Inflammatory macrophage (primary cell): ENCODE measurements at places on chromosomes 12 and 14.

DNA sequence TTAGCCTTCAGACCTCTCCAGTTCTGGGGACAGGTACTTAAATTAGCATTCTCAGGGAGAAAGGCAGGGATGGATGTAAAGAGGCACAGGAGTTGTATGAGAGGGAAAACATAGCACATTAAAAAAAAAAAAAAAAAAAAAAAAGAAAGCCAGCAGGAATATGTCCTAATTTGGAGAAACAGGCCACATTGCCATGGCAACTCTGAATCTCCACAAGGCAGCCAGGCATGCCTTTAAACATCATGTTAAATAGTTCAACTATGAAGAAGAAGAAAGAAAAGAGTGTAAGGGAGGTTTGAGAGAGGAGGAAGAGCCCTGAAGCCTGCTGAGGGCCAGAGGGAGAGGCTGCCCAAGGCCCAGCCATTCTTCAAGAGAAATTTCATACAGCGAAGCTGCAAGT lies 145.8 kb downstream of the GRIN2B start:
- DNase-seq, result no peak

GRCh38 chr14:55532645-55533344 lies 47.2 kb upstream of the KTN1 start:
- DNase-seq, result no peak

DNA sequence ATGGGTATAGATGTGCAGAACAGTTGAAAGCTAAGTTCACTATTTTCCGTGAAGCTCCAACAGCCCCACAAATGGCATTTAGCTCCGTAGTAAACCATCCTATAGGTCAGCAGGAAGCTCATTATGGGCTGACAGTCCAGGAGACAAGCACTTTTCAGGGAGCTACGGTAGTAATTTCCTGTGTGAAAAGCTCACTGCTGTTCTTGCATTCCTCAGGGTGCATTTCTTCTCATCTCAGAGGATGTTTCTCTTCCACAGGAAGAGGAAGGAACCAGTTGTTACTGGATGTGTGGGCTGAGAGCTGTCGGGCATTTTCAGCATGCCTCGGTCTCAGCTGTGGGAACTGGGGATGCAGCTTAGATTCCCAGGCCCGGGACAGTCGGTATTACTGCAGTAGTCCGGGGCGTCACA lies 72.8 kb downstream of the GALNT4 start:
- peak; percentile 75 for DNase-seq

DNA sequence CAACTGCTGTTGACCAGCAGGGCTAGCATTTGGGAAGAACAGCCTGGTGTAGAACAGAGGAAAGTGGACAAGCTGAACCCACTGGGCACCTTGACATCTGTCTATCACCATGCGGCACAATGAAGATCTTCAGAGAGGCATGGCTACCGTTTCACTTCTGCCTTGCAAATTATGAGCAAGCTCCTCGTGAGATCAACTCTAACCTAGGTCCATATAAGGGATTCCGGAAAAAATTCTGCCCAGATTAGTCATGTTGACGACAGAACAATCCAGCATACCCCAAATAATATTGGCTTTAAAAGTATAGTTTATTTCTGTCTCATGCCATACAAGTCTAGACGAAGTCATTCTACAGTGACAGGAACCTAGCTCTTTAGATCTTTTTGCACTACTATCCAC lies 91.6 kb upstream of the ATF7IP start:
- peak; percentile 73 for DNase-seq

- DNase-seq, result no peak
Observed at GRCh38 chr14:101774006-101774795, 12.7 kb downstream of the PPP2R5C start.

- no peak for DNase-seq
Observed at GRCh38 chr12:3684449-3685051, 68.4 kb downstream of the CRACR2A start.

DNA sequence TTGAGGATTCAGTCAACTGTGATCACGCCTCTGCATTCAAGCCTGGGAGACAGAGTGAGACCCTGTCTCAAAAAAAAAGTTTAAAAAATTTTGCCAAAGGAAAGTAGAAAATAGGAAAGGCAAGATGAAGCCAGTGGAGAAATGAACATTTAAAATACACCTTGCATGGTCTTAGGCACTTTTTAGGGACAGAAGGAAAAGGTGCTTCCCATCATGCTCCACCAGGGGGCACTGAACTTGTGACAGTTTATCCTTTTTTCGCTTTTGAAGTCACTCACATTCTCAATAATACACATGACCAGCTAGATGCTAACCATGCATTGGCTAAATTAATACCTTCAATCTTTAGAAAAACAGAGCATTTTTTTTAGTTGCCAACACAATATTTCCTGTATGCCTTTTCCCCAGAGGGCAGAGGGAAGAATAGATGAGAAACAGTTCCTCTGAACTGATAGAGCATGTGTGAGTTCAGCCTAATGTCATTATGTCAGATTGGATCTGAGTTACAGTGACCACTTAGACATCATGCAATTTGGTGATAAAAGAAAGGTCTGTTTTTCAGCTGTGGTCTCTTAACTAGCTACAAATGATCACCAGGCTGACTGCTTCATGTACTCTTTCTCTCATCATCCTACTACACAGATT lies 221.8 kb upstream of the SSTR1 start:
- DNase-seq, result peak; percentile 34

DNA sequence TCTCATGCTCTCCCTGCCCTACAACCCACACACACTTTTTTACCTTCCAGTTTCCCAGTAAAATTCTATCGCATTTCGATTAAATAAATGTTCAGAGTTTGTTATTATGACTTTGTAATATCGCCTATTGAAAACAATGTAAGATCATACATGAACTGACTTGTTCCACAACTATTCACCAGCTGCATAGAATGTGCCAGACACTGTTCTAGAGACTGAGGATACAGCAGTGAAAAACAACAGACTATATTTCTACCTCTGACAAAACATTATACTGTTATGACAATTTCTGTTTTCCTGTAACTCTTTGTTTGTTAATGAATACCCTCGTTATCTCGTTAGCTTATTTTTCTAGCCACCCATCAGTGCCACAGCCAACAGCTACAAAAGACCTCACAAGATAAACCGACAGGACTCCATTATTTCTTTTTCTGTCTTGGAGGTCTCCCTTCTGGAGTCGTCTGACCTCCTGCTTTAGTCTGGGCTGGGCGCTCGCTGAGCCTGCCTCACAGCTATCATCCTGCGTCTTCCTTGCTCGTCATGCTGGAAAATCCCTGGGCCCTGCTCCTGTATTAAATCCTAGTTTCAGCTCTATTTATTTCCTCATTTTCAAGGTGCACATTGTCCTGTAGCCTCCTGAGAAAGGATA lies 498.9 kb downstream of the DIO2 start:
- no peak for DNase-seq

- peak; percentile 92 for DNase-seq
Observed at GRCh38 chr12:69157023-69157655, 82.2 kb upstream of the CPSF6 start.

GRCh38 chr12:65113621-65114035 lies 7.5 kb downstream of the WIF1 start:
- DNase-seq, result no peak

DNA sequence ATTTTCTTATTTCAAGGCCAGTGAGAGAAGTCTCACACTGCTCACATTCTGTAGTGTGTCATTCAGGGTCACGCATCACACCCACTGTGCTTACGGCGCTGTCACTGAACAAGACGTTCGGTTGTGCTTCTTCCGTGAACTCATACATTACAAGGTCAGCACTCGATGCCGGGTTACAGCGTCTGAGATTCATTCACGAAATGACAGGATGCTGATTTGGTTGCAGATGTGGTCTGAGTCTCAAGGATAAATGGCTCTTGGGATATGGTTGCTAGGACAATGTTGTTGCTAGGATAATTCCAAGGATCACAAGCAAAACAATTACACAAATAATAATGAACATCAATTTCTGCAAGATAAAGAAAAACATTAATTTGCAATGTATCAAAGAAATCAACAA lies 47.4 kb downstream of the STX2 start:
- DNase-seq, result no peak

DNA sequence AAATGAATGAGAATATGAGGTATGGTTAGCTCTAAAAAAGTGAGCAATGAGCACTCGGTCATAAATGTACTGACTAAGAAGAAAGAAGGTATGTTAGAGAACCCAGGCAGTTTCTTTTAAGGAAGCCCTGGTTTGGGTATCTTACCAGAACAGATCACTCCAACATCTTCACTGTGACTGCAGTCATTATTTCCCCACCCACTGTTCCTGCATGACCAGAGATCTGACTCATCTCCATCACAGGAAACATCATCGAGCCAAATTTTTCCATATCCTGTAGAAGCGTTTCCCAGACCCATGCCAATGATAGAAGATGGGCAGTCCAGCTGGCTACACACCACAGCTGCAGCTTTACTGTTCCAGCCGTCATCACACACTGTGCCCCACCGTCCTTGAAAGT lies 48.0 kb downstream of the CD163L1 start:
- no peak for DNase-seq

DNA sequence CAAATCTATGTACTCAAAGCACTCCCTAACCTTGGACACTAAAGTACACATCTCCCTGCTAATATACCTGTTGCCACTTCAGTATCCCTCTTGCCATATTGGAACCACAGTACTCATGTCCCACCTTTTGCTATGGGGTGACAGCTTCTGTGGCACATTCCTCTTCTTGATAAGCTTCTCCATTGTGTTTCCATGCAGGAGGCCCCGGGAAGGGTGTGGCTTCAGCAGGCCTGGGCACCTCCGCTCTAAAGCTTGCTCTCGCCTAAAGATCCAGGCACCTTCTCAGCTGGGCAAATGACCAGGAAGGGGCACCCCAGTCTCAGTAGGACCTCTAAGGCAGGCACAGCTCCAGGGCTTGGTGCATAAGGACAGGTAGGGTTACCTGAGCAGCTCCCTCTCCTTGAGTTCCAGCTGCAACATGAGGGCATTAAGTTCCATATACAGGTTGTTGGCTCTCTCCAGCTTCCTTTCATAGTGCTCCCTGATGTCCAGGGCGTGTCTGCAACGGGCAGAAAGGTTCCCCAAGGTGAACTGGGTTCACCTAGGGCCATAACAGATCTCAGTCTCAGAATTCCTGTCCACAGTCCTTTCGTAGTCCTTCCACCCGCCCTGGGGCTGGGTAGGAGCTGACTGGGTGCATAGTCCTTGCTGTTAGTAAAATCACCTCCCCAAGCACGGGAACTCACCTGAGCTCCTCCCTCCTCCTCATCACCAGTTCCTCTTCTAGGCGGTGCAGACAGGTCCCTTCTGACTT lies 15.9 kb downstream of the MAP3K12 start:
- no peak for DNase-seq

DNA sequence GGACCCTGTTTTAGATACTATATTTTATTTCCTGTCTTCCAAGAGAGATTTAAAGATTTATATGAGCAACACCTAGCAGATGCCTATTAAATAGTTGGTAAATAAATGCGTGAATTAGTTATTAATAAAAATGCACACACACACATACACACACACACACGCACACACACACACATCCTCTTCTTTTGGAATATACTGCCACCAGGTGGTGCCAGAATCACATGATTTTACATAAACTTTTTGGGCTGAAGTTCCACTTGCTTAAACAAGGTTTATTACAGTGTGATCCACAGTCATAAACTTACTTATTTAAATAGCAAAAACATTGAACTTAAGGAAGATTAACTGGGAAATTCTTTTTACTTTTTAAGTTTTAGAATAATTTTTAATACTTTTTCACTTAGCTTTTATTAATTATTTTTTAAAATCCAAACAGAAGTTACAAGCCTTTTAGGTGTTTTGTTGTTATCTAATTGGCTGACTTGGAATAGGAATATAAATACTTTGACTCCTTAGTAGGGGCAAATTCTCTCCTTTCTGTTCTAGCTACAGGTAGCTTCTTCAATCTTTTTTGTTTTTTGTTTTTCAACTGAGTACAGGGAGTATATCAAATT lies 17.5 kb downstream of the RAD51B start:
- DNase-seq, result peak; percentile 81

- DNase-seq, result no peak
Observed at GRCh38 chr12:53224061-53224896, 7.7 kb downstream of the RARG start.

GRCh38 chr12:110282300-110282860 lies 1.3 kb downstream of the ATP2A2 start:
- DNase-seq, result peak; percentile 59

DNA sequence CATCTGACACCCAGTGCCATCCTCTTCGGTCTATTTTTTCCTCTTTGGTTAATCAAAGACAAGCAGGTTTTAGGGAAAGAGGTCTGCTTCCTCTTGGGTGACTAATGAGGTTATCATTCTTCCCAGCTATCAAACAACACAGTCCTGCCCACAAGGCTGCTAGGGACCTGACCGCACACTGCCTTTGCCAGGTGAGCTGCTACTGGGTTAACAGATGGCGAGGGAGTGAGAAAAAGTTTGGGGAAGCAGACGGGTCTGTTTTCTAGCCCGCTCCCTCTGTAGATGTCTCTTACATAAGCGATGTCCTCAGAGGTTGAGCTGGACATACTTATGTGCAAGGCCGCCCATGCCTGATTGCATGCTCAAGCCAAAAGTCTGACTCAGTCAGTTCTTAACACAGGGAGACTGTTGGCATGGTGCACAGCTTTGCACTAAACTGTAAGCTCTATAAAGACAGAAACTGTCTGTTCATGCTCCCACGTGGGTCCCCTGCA lies 94.1 kb downstream of the SLC15A4 start:
- DNase-seq, result no peak

- no peak for DNase-seq
Observed at GRCh38 chr12:111285200-111285599, 83.7 kb downstream of the PHETA1 start.

DNA sequence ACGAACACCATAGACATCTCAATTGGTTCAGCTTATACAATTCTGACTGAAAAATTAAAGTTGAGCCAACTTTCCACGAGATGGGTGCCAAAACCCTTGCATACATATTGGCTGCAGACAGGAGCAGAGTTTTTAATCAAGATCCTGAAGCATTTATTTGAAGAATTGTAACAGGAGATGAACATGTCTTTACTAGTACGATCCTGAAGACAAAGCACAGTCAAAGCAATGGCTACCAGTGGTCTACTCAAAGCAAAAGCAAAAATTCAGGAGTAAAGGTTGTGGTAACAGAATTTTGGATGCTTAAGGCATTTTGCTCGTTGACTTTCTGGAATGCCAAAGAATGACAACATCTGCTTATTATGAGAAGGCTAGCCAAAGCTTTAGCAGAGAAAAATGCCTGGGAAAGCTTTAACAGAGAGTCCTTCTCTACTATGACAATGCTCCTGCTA lies 20.7 kb downstream of the ZDHHC17 start:
- DNase-seq, result no peak

DNA sequence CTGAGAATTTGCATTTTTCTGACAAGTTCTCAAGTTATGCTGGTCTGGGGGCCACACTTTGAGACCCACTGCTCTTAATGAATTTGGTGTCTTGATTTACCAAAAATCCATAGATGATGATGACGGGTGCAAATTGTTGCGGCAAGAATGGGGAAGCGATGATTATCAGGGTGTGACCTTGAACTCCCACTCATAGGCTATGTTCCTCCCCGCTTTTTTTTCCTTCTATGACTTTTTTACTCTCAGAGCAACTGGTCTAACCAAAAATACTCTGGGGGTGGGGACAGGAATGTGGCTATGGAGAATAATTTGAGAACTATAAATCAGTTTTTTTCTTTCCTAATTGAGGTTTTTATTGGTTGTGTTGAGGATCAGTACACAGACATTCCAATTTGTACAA lies 83.6 kb downstream of the PPFIBP1 start:
- DNase-seq, result peak; percentile 72
